ENCODE measurements at places on chromosomes 6 and 20. TPM values are rescaled to one million over a fixed set of nuclear protein-coding genes. Genes with fewer than 3 reads are reported as not detected.

GRCh38 chr6:209432-210103, 82.7 kb upstream of the DUSP22 start:
- no peak for DNase-seq

DNA sequence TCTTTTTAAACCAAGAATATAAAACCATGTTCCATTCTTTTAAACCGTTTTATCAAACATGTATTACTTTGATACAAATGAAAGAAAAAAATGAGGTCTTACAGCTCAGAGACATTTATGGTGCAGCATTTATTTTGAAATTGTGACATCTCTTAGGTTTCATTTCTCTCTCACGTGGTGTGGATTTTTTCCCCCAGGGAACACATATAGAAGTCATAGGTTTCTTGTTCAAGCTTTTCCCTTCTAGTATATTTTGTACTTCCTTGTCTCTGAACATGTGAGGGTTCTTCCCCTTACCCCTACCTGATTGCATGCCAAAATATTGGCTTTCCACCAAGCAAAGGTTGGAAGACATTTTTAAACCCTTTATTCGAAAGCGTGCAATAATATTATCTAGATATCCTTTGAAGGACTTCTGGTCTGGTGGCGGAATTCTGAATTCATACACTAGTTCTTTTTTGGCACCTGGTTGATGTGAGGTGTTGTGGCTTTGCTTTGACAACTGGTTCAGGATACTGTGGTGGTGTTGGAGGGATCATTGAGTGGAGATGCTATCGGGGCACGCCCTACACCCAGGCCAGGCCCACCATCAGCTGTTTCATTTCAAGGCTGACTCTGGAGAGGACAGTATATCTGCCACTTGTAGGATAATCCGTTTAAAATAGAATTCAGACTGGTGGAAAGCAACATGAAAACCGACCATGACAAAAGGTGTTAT, 5.6 kb upstream of the FAM50B start:
- no peak for DNase-seq

DNA sequence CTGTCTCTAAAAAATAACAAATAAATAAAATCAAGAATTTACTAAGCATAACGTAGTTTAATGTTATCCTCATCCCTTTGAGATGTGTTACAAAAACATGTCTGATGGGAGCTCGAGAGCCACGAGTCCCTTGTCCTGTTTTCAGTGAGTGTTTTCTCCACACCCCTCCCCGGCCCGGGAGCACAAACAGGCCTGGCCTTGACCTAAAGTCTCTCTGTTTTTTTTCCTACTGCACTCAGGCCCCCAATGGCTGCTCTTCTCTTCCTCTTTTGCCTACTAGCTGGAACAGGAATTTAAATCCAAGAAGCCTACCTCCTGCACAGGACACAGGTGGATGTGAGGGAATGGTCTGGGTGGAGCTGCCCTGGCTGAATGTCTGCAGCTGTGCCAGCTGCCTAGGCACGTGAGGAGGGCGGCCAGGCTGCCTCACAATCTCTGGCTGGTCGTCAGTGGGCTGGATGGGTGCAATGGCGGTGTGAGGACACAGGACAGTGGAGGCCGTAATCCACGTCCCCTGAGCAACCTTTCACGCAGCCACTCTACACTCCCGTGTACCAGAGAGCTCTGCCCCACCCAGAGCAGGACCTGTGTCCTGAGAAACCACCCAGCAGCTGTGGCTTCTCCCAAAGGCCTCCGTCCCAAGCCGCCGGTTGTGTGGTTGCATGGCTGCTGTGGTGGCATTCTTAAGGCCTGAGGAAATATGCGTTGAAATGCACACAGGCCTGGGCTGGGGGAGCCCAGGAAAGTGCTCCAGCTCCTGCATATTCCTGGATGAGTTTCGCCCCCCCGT, 117.5 kb downstream of the FAM120B start:
- no peak for DNase-seq

- no peak for DNase-seq
Measured at GRCh38 chr6:33878562-33878961, 74.8 kb upstream of the MLN start.

GRCh38 chr20:50726955-50727791, 4.2 kb upstream of the PARD6B start:
- DNase-seq: no peak

- DNase-seq: no peak
Measured at GRCh38 chr6:170434821-170435155, 118.3 kb downstream of the PSMB1 start.

DNA sequence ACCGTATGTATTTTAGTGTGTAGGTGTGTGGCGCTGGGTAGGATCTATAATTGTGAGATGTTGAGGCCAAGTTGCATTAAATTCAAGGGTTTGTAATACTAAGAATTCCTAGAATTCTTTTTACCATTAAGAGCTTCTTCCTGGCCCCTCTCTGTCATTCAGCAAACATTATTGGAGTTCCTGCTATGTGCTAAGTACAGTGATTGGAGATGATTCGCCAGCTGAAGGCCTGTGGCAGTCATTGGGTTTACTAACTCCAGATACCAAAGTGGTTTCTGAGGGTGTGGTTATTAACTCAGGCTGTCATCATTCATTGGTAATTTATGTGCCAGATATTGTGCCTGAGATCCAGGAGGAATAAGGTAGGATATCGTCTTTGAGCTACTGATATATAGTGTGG, 167.1 kb downstream of the LAMA2 start:
- DNase-seq: no peak

GRCh38 chr6:112701201-112701600, 354.1 kb downstream of the RFPL4B start:
- DNase-seq: no peak

GRCh38 chr6:143872201-143872600, 7.9 kb downstream of the ZC2HC1B start:
- no peak for DNase-seq

MRAP2 gene
- total RNA-seq: not detected

DEFB132 gene
- not detected for total RNA-seq

PCNA gene
- total RNA-seq: 327 TPM

SPATA2 gene
- total RNA-seq: 5.3 TPM

IER3 gene
- total RNA-seq: 354 TPM

THBS2 gene
- total RNA-seq: 2.5 TPM
